Activated CD4-positive, alpha-beta T cell treated with anti-CD3 and anti-CD28 coated beads, Interleukin-10, Interleukin-2, amounts not matched to agents 100 ng/mL and 50 ng/mL, durations not matched to agents 16 hours and 8 hours (primary cell): ENCODE measurements at places on chromosomes 4 and X.

GRCh38 chr4:39820186-39820585 is 122.2 kb downstream of the UBE2K start:
- DNase-seq, result no peak

DNA sequence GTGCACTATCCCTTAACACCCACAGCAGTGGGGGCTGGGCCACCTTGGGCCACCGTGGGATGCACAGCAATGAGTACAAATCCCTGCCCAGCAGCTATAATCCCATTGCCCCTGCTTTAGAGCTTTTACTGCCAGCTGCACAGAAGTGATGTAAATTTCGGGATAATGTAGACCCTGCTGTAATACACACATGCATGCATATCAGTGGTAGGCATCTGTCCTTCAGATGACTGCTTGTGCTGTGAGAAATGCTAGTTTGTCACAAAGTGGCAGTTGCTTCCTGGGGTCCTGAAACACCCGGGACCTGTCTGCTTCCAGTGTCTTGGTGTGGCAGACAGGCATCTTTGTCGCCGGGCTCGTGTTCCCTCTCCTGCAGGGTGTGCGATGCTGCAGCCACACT is 14.1 kb downstream of the NSG1 start:
- DNase-seq, result no peak

- no peak for DNase-seq
Measured at GRCh38 chr4:106343865-106344646, 24.5 kb downstream of the GIMD1 start.

GRCh38 chr4:2085496-2085901 is 26.4 kb downstream of the NAT8L start:
- no peak for DNase-seq

DNA sequence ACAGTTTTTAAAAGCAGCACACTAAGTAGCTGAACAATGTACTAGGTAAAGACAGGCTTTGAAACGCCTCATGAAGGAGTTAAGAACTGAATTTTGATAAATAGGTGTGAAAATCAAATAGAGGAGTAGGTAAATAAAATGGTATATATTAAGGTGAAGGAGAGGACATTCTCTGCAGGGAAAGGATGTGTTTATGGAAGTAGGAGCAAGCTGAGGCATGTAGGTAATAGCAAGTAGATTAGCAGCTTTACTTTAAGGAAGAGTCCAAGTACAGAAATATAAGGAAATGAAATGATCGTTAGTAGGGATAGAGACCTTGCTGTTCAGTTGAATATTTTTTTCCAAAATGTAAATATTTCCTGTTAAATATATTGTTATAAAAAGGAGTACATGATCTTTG is 12.5 kb downstream of the METAP1 start:
- no peak for DNase-seq

DNA sequence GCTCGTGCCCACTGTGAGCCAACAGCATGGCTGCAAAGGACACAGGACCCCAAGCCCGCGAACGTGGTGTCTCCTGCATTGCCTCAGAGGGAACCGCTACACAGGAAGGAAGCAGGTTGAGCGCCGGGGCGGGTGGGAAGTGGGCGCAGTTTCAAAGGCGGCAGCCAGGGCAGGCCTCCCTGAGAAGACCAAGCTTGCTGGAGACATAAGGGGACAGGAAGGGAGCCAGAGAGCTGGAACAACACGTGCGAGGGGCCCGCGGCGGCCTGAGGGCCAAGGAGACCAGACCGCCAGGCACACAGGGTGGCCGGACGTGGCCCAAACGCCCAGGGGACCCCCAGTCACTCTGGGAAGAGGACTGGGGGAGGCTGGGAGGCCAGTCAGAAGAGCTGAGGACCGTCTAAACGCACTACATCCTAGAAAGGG is 32.0 kb downstream of the CTBP1 start:
- peak; percentile 82 for DNase-seq

DNA sequence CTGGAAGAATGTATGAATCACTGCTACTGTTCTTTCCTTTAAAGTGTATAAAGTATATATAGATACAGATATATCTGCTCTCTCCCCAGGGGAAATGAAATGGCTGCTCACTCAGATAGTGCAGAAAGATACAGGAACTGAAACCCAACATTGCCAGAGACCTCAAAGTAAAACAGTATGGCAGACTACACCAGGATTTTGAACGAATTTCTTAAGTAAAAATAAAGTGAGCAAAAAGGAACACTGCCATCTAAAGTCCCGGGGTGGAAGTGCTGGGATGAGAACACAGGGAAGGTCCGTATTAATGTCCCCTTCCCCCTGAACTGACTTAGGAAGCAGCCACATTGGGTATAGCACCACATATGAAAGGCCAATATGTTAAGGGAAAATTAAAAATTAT is 93.4 kb downstream of the TMA16 start:
- no peak for DNase-seq

- no peak for DNase-seq
Measured at GRCh38 chr4:124318292-124318691, 394.2 kb downstream of the ANKRD50 start.

DNA sequence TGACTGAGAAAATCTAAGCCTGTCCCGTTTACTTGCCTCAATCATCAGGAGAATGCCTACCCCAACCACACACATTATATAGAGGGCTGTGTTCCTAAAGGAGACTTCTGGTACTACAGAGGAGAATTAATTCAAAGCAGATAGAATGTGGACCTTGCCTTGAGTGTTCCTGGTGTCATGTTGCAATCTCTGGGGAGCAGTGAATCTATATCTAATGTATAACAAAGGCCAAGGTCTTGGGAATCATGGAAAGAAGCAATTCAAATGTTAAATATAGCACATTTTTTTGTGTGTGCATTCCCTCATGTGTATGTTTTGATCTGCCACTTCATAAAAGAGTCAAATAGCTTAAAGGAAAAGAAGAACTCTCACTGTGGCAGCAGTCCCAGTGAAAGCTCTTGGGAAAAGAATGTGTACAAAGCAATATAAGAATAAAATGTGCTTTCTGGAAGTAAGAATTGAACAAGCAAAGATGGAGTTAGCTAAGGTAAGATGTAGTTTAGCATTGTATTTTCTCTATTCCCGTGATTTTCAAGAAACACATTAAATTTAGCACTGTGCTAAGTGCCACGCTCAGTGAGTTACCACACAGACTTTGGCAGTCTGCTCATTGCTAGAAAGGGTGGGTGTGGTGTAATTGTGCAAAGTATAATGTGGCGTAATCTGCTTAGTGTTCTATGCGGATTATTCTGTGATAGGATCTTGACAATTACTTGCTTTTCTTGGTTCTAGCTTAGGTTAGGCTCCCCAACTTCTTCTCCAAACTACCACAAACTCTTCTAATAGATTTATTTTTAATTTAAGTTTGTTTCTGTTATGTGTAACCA is 13.7 kb downstream of the ADH6 start:
- no peak for DNase-seq

- peak; percentile 41 for DNase-seq
Measured at GRCh38 chrX:153662266-153662665, 11.3 kb downstream of the PNCK start.

DNA sequence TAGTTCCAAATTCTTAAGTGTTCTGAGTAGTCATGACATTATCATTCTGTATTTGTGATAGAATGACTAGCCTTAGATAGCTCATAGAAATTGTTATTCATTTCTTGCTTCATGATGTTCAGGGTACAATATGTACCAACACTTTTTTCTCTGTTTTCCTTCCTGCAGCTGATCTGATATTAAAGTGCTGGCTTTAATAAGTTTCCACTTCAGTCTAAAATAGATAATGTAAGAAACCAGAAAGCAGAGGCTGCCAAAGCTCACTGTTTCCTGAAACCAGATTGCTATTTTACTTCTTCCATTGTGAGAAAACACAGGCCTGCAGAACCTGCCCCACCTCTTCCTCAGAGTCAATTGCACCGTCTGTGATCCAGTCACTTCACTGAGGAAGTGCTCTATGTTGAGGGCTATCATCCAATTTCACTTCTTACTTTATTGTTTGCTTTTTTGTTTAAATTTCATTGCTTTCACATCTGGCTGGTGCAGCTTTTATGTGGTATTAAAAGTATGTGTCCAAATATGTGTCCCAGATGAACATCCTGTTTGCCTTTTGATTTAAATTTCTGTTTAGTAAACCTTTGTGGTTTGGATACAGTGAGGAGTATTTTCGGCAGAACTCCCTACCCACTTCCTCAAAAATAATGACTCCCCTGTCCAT is 652.1 kb downstream of the ANKRD50 start:
- no peak for DNase-seq
